CD4-positive, alpha-beta T cell treated with Interferon alpha-2 for 1 hour (primary cell): ENCODE measurements at places on chromosomes 2 and 18.

DNA sequence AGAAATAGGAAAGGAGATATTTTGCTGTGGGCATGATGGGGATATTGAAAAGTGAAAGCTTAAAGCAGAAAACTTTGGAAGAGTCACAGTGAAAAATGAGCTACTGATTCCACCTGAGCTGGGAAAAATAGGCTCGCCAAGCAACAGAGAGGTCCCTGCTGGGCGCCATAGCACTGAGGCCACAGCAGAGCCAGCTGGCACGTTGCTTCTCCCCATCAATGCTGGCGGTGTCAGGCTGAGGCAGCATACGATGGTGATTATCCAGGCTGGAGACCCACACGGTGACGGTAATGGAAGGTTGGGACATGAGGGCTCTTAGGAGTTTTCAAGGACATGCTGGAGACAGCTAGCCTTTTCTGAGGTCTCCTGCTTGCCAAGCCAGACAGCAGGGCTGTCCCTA, 25.8 kb upstream of the DTNB start:
- DNase-seq = no peak

DNA sequence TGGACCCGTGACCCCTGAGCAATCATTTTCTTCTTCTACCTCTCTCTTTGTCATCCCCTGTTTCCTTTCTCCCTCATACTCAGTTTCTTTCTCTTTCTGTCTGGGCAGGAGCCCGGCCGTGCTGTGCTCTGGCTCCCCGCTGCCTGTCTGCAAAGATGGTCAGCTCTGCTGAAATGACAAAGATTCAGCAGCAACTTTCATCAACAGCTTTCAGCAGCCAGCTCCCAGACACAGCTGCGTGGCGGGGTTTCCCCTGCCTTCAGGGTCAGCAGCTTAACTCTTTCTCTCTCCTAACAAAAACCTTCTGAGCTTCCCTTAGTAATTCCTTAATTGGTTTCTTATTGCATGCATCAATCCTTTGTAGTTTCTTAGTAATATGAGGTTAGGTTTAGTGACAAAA, 1234.4 kb downstream of the CNTNAP5 start:
- no peak for DNase-seq

DNA sequence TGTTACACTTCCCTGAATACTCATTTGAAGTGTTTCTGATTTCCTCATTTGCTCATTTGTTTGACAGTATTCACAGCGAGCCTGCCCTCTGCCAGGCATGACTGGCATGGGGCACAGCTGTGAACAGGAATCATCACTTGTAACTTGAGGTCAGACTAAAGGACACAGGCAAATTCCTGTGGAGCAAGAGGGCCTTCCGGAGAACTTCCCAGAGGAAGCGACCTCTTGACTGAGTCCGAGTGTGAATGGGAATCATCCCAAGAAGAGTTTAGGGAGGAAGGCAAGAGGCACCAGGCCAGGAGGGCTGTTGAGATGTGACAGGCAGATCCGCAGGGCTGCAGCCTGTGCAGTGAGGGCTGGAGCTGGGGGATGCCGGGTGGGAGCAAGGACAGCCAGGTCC, 45.4 kb downstream of the LIMS1 start:
- DNase-seq = no peak

DNA sequence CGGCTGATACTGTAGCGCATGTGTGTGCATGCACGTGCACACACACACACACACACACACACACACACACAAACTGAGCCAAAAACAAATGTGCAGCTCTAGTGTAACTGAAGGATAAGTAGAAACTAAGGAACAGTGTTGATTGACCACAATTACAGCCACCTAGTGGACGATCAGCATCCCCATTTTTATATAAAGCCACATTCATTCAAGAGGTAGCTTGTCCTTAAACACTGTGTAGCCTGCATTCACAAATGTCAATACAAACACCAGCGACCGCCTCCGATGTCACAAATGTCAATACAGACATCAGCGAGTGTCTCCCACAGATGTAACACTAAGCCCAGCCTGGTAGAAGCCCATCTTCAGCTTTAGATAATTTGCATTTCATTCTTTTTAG, 167.4 kb downstream of the PTGR3 start:
- DNase-seq = no peak

DNA sequence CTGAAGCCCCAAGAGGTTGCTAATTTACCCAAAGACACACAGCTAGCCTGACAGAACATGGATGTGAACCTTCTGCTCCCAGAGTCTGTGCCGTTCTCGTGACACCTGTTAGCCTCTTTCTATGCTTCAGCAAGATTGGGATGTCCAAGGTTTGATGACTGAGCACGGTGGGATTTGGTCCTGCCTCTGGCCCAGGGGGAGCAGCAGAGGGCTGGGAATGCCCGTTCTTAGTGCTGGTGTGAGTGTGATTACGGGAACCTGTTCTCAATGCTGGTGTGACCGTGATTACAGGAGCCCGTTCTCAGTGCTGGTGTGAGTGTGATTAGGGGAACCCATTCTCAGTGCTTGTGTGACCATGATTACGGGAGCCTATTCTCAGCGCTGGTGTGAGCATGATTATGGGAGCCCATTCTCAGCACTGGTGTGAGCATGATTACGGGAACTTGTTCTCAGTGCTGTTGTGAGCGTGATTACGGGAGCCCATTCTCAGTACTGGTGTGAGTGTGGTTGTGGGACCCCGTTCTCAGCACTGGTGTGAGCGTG, 67.3 kb upstream of the SNTG2 start:
- no peak for DNase-seq

- no peak for DNase-seq
Measured at GRCh38 chr2:99679518-99679917, 189.7 kb upstream of the REV1 start.

DNA sequence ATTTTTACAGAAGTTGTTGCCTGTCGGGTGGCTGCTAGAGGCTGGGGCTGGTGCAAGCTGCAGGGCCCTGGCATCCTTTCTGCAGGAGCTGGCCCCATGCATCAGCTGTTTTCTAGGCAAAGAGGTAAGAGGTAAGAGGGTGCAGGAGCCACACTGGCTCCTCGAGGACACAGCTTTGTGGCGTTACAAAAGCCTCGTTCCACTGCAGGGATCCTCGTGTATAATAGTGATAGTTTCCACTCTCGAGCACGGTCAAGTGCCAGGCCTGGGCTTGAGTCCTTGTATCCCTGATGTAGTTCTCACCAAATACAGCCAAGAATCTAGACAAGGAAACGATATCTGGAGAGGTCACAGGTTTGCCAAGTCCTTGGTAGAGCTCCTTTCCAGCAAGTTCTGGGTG, 33.2 kb upstream of the FHOD3 start:
- no peak for DNase-seq

DNA sequence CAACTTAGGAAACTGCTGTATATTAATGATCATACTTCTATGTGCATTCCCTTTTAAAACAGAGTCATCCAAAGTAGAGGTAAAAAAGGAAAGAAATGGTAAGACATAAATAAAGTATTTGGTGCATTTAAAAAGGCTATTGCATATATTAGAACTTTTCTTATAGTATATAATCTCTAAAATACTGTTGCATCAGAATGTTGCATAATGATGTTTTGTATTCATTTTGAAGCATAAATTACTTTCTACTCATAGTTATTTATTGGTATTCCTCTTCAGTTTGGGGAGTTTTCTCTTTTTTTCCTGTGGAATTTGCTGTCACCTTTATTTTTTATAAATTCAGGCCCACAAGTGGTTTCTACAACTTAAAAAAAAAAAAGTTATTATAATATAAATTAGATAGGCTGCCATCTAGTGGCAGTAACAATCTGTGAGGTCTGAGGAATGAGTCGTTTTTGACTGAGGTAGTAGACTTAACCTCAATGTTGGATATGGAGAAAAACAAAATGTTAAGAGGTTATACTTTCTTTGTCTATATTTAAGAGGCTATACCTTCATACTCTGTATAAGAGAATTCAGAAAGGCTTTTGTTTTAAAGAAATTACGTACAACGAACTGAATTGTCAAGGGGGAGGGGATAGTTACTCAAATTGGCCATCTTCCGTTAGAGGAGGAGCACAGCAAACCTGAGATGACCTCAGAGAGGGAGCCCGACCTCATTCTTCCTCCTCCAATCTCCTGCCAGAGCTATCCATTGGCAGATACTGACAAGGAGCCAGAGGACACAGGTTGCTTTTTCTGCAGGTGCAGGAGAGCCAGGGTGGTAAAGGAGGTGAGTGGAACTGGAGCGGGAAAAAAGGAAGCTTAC, 23.8 kb downstream of the ANKAR start:
- DNase-seq = peak; percentile 72

DNA sequence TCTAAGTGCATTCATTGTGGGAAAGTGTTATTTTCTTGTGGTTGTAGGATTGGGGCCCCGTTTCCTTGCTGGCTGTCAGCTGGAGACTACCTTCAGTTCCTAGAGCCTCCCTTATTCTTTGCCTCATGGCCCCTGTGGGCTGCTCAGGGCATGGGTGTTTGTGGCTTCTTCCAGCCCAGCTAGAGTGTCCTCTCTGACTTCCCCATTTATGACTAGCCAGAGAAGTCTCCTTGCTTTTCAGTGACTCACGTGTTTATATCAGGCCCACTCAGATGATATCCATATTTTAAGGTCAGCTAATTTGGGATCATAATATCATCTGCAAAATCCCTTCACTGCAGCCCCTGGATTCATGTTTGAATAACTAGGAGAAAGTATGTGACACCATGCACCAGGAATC, 62.8 kb downstream of the DTNA start:
- DNase-seq = no peak

DNA sequence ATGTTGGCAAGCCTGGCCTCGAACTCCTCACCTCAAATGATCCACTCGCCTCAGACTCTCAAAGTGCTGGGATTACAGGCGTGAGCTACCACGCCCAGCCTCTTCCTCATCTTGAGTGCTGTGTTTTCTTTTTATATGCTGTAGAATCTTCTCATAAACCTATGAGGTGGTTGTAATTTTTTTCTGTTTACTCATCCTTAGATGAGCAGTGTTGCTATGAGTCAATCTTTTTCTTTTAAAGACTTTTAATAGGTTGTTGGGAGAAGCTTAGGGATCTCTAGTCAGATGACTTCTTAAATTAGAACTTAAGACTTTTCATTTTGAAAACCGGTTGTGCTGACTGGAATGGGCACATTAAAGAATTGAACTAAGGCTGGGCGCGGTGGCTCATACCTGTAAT, 8.7 kb upstream of the AAK1 start:
- DNase-seq = no peak

GRCh38 chr2:62597323-62597722, 91.3 kb upstream of the TMEM17 start:
- no peak for DNase-seq

DNA sequence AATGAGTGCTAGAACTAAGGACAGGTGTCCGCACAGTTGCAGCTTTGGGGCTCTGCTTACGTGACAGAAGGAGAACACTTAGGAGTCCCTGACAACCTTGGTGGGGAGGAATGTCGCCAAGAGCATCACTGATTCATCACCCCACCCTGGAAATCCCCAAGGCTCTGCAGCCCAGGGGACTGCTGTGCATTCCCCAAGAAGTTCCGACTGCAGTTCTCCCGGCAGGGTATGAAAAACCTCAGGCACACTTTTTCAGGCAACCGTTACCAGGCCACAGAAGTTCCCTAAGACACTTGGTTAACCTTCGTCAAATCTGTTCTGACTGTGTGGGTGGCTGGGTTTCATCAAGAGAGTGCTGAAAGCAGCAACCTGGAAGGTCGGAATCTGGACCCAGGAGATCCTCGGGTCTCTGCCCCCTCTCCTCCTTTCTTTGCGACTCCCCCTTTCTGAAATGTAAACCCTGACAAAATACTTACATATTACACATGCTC, 192.1 kb upstream of the CXCR4 start:
- no peak for DNase-seq

- no peak for DNase-seq
Measured at GRCh38 chr2:55361465-55362189, 58.0 kb downstream of the CCDC88A start.

DNA sequence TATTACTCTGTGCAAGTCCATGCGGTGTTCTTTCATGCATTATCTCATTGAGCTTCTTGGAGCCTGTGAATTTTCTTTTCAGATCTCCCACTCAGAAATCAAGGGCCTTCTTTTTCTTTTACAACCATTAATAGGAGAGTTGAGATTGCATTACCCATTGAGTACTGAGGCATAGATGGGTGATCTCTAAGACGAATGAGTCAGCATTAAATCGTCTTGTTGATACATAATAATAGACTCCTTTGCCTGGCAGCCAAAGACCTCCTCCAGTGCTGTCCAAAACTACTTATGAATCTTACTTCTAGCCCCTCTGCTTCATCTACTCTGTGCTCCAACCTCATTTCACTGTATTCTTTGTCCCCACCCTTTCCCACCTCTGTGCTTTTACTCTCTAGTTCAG, 180.5 kb downstream of the AGPS start:
- no peak for DNase-seq

- no peak for DNase-seq
Measured at GRCh38 chr2:129061069-129061768, 742.6 kb upstream of the HS6ST1 start.

DNA sequence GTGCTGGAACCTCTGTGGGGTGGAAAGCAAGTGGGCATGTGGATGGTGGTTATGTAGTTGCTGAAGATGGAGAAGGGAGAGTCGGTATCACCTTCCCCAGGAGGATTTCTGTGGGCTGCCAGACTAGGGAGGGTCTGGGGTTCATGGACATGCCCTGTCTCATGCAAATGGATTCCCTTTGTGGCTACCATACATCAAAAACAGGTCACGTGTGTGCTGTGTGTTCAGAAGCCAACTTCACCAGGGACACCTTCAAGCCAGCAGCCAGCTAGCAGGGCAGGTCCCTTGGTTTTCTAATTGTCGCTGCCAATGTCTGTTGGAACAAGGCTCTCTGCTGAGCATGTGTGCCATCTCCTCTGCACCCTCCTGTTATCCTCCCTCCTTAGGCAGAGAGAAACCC, 155.2 kb downstream of the ATP9B start:
- no peak for DNase-seq

DNA sequence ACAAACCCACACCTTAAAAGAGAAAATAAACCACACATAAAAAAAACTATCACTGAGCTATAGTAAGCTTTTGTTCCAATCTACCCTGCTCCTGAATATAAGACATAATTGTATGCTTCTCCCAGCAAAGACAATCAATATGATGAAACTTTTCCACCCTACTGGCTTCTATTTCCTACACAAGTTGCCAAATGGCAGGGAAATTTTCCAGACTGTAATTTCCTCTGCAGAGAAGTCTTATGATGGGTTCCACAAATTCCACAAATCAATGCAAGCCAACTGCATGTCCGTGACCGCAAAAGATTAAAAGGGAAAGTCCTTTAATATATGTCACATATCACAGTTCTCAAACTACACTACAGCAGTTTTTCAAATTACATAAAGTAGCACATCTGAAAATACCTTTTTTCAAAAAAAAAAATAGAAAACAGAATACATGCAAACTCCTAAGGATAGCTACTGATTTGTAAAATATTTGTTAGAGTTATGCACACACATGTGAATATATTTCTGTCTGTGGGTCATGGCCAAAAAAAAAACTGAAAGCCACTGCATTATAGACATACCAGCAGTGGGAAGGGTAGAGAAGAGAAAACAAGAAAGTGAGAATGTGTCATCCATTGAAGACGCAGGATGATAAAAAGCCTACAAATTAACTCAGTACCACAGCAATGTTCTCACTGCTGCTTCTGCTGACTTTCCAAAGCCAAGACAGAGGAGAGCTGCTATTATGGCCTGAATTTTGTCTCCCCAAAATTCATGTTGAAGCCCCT, 61.4 kb downstream of the RPL31 start:
- no peak for DNase-seq
